Fibroblast of gingiva (primary cell): ENCODE measurements at places on chromosomes 5 and 9.

DNA sequence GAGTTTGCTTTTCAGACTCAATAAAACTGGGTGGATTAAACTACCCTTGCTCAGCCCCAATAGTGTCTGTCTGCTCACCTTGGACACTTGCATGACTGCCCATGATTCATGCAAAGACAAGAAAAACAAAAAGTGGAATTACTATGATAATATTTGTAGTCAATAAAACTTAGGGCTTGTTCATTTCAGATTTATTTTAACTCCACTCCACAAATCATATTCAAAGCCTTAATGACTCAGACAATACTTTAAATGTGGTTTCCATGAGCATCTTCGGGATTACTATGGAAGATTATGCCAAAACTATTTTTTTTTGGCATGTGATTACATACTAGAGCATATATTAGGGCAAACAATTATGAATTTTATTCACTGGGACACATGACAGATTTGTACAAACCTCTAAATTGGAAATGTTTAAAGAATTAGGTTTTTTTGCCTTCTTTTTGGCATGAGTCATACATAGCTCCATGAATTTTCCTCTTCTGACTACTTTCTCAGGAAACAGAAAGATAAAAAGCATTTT lies 468.9 kb downstream of the ACTL7B start:
- peak; percentile 83 for DNase-seq

DNA sequence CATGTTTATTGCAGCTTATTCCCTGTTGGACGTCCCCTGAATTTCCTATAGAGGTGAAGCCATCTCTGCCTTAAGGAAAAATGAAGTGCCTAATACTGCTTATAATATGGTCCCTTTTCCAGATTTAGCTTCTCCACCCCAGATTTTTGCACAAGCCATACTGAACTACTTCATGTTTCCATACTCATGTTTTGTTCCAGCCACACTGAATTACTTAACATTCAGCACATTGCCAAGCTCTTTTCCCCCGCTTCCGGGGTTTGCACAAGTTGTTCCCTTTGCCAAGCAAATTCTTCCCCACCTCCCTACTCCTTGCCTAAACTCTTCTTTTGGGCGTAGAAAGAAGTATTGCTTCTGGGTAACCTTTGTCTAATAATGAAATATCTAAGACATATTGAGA lies 1.7 kb upstream of the CNTRL start:
- peak; percentile 92 for DNase-seq

DNA sequence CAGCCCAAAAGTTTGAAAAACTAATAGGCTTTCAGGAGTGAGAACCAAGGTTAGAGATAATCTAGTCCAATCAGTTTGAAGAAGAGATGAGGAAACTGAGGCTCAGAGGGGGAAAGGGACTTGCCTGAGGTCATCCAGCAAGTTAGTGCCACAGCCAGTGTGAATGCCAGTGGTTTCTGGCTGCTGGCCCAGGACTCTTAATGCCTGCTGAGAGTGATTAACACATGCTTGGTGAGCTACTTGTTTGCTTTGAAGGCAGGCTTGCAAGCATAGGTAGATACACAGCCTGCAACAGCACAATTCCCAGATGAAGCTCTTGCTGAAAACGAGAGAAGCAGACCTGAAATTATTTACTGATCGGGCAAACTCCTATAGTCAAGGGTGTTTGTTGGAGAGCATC lies 591.6 kb upstream of the SGCD start:
- no peak for DNase-seq

GRCh38 chr9:136048560-136049411 lies 46.3 kb downstream of the NACC2 start:
- no peak for DNase-seq

DNA sequence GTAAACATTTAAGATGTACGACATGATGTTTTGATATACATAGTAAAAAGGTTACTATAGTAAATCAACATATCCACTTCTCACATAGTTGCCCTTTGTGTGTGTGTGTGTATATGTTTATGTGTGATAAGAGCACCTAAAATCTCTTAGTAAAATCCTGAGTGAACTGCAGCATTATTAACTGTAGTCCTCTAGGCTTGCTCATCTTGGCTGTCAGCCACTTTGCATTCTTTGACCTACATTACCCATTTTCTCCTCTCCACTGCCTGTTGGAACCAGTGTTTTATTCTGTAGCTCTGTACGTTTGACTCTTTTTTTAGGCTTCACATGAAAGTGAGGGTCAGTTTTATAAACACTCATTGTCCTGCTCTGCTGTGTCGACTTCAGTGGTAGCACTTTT lies 24.4 kb downstream of the C5orf22 start:
- DNase-seq = peak; percentile 18

- no peak for DNase-seq
Measured at GRCh38 chr9:121075251-121076036, 689 bp downstream of the CNTRL start.

DNA sequence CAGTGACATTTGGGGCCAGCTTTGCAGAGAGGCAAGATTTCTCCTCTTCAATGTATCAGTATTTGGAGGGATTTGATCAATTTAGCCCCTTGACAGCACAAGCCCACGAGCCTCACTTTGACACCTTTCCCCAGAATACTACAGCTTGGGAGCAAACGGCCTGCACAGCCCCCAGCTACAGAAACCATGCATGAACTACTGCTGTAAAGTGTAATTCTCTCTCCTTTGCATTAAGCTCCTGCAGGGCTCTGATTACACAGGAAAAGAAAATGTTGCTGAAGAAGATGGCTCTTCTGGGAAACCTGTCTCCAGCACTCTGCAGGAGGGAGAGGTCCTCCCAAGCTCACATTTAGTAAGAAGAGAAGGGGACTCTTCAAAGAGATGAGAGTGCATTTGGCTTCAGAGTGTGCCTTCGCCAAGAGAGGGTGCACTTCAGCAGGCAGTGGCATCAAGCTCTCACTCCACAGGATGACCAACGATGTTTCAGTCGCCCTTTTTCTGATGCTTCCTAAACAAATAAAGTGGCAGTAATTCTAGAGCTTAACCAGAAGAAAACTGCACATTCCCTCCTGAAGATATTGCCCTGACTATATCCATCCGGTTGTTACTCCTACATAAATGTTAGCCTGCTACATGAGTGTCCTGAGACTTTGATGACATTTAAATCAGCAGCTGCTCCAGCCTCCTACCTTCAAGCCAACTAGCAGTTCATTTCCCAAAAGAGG lies 272.2 kb downstream of the AUH start:
- peak; percentile 68 for DNase-seq

DNA sequence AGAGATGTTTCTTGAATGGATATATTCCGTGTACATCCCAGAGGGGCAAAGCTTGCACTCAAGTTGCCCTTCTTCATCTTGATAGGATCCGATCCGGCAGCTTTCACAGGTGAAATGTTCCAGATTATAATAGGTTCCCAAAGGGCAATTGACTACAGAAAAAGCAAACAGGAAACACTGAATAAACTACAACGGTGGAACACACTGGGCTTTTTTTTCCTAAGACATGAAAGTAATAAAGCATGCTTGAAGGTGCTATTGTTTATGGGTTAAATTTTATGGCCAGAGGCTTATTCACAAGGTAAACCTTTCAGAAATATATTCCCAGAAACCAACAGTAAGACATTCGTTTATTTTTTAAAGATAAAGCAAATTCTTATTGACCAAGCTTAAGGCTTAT lies 110.6 kb downstream of the SVEP1 start:
- DNase-seq = no peak

DNA sequence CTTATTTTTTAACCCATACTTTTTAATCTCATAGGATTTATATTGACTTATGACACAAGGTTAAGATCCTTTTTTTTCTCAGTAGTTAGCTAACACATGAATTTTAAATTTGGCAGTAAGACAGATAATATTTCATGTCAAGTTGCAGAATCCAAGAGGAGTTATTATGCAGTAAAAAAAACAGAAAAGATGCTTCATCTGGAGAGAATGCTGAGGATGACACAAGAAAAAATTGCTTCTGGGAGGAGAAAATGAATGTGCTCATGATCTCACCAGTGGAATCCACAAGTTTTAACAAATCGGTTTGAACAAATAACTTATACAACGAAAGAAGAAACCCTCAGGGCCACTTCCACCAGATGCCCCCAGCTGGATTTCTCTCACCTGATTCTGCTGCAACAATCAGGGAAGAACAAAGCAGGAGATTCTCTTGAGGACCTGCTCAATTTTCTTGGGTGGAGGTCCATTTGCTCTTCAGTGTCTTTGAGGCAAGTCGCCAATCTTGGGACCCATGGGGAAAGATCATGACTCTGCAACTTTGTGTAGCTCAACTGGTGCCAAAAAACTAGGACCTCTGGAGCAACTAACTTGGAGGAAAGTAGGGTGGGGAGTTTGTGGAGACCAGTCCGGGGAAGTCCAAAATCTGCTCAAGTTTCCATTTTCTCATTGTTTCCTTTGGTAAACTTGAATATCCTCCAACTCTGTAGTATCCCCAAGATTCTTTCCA lies 50.5 kb upstream of the TNFSF15 start:
- peak; percentile 97 for DNase-seq

- no peak for DNase-seq
Measured at GRCh38 chr9:131252120-131252519, 24.2 kb downstream of the FAM78A start.

- DNase-seq = peak; percentile 56
Measured at GRCh38 chr9:126985870-126986498, 71.4 kb downstream of the RALGPS1 start.

- DNase-seq = no peak
Measured at GRCh38 chr9:132973166-132973565, 5.3 kb upstream of the GFI1B start.

- peak; percentile 90 for DNase-seq
Measured at GRCh38 chr9:70589571-70590314, 175.3 kb upstream of the KLF9 start.
